RWPE2 (cell line): ENCODE measurements at places on chromosomes 6 and 20.
A peak's percentile ranks its signal among the peaks of the same experiment; 100 is the strongest.

DNA sequence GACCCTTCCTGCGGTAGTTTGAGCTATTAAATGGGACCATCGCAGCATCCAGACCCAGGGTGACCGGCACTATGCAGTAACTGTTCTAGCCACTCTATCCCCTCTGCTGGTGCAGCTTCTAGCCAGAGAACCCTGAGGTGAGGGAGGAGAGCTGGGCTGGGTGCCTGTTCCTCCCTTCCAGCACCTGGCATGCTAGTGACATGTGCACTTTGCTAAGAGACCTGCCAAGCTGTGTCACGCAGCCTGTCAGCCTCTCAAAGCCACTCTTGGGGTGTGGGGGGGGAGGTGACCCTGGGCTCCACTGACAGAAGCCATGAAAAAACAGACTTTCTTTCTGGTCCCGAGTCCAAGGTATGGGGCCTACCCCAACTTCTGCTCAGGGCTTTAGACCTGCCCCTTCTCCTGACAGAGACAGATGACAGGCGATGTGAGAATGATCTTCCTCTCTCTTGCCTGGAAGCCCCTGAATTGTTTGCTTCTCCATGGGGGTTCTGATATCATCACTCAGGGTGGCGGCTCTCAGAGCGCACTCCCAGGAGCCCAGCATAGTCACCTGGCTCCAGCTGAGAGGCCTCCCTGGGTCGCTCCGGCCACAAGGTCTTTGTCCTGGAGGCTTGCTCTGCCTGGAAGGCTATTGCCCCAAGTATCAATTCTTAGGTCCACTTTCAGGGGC lies 47.2 kb upstream of the MLN start:
- H3K27me3 ChIP-seq = no peaks in the 10 kb centered on the region
- H3K27ac ChIP-seq = no peak overlapping the region
- DNase-seq = no peak
- H3K4me3 ChIP-seq = no peak overlapping the region
- H3K36me3 ChIP-seq = no peaks in the 10 kb centered on the region

GRCh38 chr6:37785663-37786270 lies 33.8 kb upstream of the ZFAND3 start:
- DNase-seq = no peak
- H3K27ac ChIP-seq = no peak overlapping the region
- peaks cover 14% of the 10 kb centered on the region for H3K4me1 ChIP-seq

GRCh38 chr6:159494586-159494972 lies 198.5 kb downstream of the SOD2 start:
- no peak overlapping the region for H3K4me3 ChIP-seq
- no peak for DNase-seq
- no peaks in the 10 kb centered on the region for H3K27me3 ChIP-seq
- no peak overlapping the region for H3K27ac ChIP-seq

DNA sequence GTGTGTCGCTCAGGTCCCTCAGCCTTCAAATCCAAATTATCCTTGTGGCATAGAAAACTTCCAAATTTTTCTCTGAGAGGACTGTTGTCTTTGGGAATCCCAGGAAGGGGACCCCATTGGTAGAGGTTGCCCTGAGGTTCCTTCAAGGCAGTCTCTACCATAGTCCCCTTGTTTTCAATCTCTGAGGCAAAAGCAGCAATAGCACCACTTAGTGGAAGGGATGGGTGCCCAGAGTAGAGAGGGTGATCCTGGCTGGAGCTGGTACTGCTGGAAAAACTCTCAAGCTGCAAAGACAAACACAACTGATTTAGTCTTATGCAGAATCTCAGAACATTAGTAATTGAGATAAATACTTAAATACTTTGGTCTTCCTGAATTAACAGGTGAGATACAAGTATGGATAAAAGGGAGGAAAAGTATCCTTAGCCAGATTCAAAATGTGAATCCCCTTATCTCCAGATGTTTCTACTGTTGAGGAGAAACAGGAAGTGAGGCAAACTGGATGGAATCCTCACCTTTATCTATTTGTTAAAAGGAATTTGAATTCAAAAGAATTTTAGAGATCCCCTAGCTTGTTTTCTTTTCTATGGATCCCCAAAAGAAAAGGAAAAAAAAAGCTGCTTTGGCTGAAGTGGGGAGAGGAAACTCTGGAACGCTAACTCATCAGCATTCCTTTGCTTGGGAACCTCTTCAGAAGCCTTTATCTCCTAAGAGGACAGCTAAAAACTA lies 13.4 kb downstream of the ZNF318 start:
- H3K27ac ChIP-seq = peak overlapping the region; percentile 7
- peaks cover 92% of the 10 kb centered on the region for H3K36me3 ChIP-seq
- H3K27me3 ChIP-seq = no peaks in the 10 kb centered on the region
- peaks cover 17% of the 10 kb centered on the region for H3K4me1 ChIP-seq
- no peak overlapping the region for H3K4me3 ChIP-seq

- no peak for DNase-seq
- H3K36me3 ChIP-seq = peaks cover 48% of the 10 kb centered on the region
- peak overlapping the region; percentile 91 for H3K27ac ChIP-seq
- H3K4me3 ChIP-seq = no peak overlapping the region
- H3K4me1 ChIP-seq = peaks cover 20% of the 10 kb centered on the region
- H3K27me3 ChIP-seq = no peaks in the 10 kb centered on the region
Measured at GRCh38 chr6:159759645-159760044, 2.2 kb upstream of the ACAT2 start.

DNA sequence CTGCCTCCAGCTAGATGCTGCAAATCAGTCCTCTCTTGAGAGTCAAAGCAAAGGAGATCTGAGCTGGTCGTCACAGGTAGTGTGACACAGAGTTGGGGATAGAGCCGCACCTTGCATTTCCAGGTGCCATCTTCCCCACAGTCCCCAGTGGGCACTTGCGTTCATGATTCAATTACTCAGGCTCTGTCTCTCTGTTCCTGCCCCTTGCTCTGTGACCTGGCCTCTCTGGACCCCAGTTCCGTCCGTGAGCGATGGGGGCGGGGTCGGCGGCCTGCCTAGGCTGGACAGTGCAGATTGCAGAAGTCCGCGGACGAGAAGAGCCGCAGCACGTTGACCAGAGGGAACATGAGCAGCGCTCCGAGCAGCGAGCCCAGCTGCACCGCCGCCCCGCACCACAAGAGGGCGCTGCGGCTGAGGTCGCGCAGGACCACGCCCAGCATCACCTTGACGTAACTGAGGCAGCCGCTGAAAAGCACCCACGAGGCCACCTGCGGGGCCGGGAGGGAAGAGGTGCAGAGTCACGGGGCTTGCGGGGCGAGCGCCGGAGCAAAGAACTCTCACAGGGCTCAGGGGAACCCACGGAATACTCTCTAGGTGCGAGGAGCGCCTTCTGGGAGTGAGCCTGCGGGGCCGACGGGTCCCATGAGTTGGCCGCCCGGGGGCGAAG lies 7.4 kb downstream of the SLC52A3 start:
- no peaks in the 10 kb centered on the region for H3K27me3 ChIP-seq
- H3K36me3 ChIP-seq = no peaks in the 10 kb centered on the region
- no peak for DNase-seq
- no peaks in the 10 kb centered on the region for H3K4me1 ChIP-seq
- no peak overlapping the region for H3K27ac ChIP-seq

GRCh38 chr6:29791786-29792122 lies 35.9 kb upstream of the HLA-G start:
- peak overlapping the region; percentile 96 for H3K27ac ChIP-seq
- DNase-seq = no peak
- no peaks in the 10 kb centered on the region for H3K27me3 ChIP-seq
- H3K36me3 ChIP-seq = peaks cover 3% of the 10 kb centered on the region; the same call in 1 of the 2 replicates
- H3K4me3 ChIP-seq = peak overlapping the region; percentile 51
- H3K4me1 ChIP-seq = peaks cover 11% of the 10 kb centered on the region
